ENCODE measurements at places on chromosomes 6 and 20. TPM values are rescaled to one million over a fixed set of nuclear protein-coding genes. Genes with fewer than 3 reads are reported as not detected.

Gene CPXM1
- total RNA-seq, result not detected

GRCh38 chr6:128316258-128316929 is 204.0 kb downstream of the PTPRK start:
- no peak for DNase-seq

DNA sequence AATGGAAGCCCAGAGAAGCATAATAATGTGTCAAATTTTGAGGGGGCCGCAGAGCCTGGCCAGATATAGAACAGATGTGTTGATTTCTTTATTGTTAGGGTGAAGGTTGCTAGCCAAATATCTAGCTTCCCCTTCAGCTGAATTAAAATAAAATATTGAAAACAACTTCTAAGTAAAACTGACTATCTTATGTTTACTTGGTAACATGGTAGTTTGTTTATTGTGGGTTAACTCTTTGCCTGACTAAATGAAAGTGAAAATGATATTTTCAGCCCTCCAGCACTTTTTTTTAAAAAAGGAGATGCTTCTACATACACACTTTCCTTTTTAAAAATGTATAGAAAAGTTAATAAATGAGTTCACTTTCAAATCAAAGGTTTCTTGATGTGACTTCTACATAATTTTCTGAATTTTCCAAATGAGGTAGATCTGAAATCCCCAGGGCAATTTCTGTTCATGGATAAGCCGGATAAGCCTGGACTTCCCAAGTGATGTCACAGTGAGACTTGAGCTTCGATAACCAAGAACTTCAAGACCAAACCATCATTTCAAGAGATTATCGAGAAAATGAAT is 172.1 kb upstream of the OLIG3 start:
- DNase-seq, result no peak

- DNase-seq, result no peak
Observed at GRCh38 chr20:19384940-19385339, 172.5 kb downstream of the SLC24A3 start.

DNA sequence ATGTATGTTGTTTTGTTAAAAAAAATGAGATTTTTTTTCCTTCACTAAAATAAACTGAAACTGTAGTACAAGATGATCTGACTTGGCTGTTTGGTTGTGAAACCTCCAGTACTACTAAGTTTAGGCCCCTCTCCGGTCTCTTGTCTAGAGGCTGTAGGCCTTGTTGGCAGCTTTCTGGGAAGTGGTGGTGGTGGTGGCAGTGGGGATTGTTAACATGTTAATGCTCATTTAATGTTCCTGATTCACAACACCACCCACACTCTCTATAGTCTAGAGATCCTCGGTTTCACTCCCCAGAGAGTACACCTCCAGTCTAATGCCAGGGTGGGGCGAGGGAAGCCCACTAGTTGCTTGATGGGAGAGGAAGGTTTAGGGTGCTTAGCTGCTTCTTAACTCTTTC is 24.1 kb downstream of the STK4 start:
- no peak for DNase-seq

Gene PPIL6
- total RNA-seq, result 10.8 TPM

- no peak for DNase-seq
Observed at GRCh38 chr20:52529826-52530225, 338.2 kb upstream of the ZFP64 start.

- DNase-seq, result no peak
Observed at GRCh38 chr6:35590622-35591066, 77.9 kb upstream of the TULP1 start.

Gene RIPPLY2
- 18.0 TPM for total RNA-seq

Measured in dorsolateral prefrontal cortex (tissue), 122 donors.